ENCODE measurements at places on chromosomes 1 and 21.

- DNase-seq = no peak
Measured at GRCh38 chr1:180155182-180155682, 563 bp downstream of the QSOX1 start.

GRCh38 chr1:154325583-154326545 is 539 bp downstream of the ATP8B2 start:
- DNase-seq = peak; percentile 67

- no peak for DNase-seq
Measured at GRCh38 chr1:201729973-201730608, 98.9 kb upstream of the IPO9 start.

GRCh38 chr21:42659416-42660117 is 6.1 kb downstream of the PDE9A start:
- no peak for DNase-seq

DNA sequence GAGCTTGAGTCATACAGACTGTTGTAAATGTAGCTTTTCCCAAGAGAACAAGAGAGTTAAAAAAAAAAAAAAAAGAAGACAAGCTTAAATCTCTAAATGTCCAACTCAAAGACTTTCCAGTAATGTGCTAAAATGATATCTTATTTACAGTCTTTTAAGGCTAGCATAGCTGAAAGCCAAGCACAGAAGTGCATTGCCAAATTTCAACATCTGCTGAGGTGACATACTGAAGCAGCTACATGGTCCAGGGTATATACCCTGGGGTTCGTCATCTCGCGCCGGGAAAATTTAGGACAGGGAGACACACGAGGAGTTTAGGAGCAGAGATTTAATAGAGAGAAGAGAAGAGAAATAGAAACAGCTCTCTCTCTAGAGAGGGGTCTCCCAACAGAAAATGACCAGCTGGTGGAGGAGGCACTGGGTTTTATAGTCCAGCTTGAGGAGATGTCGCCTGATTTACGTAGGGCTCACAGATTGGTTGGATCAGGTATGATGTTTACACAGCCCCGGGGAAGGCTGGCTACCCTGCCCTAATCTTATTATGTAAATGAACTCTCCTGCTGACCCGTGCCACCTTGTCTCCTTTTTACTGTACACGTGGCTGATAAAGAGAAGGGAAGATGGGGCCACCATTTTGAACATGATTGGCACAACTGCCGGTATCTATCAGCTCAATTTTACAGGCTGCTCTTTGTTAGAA is 172.7 kb downstream of the TRIM33 start:
- DNase-seq = no peak
